T-helper 17 cell (primary cell): ENCODE measurements at places on chromosomes 2 and 18. TPM values are rescaled to one million over a fixed set of nuclear protein-coding genes. Genes with fewer than 3 reads are reported as not detected.

Gene RGPD4
- 0.39 TPM for total RNA-seq

Gene SULT1C4
- not detected for total RNA-seq

Gene HAAO
- 0.37 TPM for total RNA-seq

Gene ALPP
- 0.29 TPM for total RNA-seq

Gene FAM237A
- not detected for total RNA-seq

Gene CLEC4F
- total RNA-seq, result 0.15 TPM

Gene RELCH
- 49.0 TPM for total RNA-seq

Gene TMEM198
- total RNA-seq, result 0.42 TPM

Gene TANC1
- 2.6 TPM for total RNA-seq

Gene KIF1A
- 0.18 TPM for total RNA-seq

Gene INHBB
- total RNA-seq, result not detected

GRCh38 chr2:40955042-40955441, 503.2 kb upstream of the SLC8A1 start:
- DNase-seq, result no peak

DNA sequence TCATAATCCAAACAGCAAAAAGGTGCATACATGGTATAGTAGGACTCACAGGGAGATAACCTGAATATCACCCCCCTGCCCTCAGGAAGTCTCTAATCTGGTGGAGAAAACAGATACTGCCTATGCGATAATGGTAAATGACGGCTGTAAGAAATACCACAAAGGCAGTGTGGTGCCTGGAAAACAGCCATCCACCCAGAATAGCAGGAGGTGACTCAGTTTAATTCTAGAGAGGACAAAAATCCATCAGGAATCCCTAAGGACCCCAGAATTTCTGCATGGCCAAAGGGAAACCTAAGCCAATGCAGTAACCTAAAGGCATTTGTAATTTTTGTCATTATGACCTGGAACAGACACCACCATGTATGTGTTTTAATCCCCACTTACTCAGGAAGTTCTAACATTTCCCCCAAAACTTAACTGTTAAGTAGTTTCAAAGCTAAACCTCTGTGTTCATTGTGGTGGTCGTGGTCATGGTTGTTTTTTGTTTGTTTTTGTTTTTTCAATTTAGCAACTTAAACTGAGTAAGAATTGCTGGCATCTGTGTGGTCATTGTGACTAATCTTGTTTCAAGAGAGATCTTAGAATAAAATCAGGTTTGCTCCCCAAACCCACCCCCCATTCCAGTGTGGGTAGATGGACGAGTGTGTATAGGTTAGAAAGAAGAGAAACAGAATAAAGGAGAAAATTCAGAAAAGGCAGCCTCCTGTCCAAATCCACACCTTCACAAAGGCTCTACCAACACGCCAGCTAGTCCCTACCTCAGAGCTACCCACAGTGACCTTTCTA, 121.5 kb upstream of the CDCA7 start:
- DNase-seq, result no peak

GRCh38 chr2:39154944-39155343, 34.1 kb upstream of the SOS1 start:
- DNase-seq, result no peak

DNA sequence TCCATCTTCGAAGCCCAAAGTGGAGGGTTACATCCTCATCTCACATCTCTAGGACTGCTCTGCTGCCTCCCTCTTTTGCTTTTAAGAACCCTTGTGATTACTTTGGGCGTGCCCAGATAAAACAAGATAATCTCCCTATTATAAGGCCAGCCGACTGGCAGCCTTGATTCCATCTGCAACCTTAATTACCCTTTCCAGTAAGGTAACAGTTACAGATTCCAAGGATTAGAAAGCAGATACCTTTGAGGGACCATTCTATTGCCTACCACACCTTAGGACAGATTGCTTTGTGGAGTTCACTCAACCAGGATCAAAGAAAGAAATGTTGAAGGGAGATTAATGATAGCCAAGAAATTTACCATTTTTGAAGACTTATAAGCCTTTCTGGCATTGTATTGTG, 250.8 kb upstream of the ACVR2A start:
- DNase-seq, result no peak

DNA sequence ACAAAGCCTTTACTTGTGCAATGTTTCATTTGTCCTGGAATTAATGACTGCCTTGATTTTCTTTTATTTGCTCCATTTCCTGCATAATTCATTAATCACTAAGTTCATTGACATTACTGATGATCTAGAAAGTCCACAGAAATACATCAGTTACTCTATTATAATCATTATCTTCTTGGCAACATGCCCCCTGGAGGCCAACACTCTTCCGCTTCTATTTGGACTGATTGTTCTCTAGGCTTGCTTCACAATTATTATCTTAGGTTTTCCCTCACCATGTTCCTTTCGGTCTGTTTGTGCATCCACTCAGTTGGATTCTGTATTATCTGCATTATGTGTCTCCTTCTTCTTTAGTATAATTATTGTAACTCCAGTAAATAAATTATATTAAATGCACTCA, 461.0 kb upstream of the CDH2 start:
- DNase-seq, result no peak

DNA sequence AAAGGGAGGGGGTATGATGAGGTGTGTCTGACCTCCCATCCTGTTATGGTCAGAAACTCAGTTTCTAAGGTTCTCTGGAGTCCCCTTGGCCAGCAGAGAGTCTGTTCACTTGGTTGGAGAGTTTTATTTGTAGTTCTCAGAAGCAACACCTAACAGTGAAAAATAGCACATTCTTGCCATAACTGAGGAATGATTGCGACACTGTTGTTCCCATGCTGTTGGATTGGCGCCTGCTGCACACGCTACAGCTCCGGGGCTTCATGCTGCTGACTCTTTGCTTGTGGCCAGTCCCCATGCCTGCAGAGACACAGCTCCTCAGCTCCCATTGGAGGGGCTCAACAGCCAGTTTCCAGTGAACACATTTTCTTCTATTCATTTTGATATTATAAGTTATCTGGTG, 42.1 kb downstream of the TPGS2 start:
- no peak for DNase-seq

GRCh38 chr2:106053116-106053515, 141.0 kb downstream of the UXS1 start:
- DNase-seq, result no peak

DNA sequence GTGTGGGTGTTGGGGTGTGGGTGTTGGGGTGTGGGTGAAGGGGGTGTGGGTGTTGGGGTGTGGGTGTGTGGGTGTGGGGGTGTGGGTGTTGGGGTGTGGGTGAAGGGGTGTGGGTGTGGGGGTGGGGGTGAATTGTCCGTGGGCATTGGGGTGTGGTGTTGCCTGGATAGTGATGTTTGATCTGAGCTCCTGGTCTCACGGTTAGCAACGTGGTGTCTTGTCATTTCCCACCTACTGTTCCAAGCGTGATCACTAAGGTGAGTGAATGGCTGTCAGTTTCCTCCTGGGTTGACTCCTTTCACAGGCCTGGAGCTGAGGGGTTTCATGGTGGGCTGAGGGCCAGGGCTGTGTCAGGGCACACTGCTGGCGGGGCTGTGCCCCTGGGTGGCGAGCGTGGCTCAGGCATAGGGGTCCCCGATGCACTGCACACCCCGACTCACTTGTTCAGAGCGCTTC, 27.2 kb downstream of the RTP5 start:
- no peak for DNase-seq

GRCh38 chr2:68762100-68762499, 27.5 kb downstream of the ARHGAP25 start:
- DNase-seq, result no peak

DNA sequence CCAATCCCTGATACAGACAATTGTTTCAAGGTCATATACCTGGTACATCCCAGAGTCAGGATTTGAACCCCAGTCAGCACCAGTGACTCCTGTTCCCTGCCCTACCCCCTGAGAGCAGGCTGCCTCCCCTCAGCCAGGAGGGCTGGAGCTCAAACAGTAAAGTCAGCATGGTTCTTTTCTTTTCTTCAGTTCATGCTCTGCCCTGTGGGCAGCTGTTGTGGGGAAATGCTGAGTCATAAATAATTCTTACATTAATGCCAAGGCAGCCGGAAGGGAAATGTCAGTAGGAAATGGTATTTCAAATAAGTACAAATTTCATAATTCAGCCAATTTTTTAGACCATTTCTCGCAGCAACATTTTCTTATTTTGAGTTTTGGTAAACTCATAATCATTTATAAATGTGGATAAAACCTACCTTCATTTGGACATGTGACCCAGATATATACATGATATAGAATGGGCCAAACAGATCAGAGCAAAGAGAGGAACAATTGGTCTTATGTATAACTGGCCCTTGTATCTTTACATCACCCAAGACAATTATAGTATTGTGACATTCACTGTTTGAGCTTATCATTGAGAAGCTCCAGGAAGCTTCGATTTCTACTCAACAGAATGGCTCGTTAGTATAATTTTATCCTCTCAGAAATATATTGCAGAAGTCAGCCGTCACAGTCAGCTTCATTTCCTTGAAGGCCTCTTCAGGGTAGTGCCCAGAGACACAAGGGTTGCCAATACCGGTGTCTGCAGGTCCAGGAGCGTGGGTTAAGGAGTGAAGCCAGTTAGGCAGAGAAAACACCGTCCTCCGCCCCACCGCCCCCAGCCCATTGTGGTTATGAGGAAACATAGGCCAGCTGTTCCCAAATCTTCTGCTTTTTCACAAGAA, 28.0 kb upstream of the SCYGR1 start:
- DNase-seq, result no peak

- DNase-seq, result no peak
These were observed 203.3 kb downstream of the NR4A2 start for GRCh38 chr2:156129227-156129626.

DNA sequence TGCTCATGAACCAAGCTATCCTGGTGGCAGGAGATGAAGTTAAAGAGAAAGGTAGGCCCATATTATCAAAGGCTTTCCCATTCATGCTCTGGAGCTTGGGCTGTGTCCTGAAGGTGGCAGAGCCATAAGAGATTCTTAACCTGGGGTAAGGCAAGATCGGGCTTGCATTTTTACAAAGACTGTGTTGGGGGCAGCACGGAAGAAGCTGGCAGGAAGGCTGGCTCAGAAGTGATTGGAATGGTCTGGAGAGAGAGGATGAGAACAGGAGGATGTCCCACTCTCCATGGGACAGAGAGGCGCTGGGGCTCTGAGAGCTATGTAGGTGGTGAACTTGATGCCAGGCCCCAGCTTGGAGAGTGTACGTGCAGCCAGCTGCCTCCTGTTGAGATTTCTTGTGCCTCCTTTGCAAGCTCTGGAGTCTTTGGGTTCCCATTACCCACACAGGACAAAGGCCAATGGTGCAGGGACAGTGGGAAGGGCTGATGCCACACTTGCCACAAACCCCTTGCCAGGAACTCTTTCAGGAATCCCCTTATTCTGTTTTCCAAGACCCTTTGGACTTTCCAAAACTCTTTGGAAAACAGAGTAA, 40.6 kb upstream of the FZD5 start:
- DNase-seq, result no peak

- no peak for DNase-seq
These were observed 51.7 kb downstream of the PDCL3 start for GRCh38 chr2:100614455-100615000.

GRCh38 chr2:215120401-215120800, 18.0 kb downstream of the ABCA12 start:
- DNase-seq, result no peak

DNA sequence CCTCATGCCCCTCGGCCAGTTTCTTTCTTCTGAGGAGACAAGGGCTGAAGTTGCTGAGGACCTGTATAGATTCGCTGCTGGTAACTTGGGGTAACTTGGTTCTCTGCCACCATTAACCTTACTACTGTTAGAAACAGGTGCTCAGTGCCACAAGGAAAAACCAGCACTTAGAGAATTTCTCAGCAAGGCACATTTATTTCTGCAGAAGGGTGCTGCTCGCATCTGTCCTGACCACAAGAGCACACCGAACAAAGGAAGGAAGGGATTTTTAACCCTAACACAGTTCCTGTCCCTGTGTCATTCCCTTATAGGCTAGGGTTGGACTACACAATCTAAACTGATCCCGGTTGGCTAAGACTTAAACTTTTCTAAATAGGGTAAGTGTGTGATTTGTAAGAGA, 154.1 kb downstream of the SOCS6 start:
- no peak for DNase-seq

- peak; percentile 12 for DNase-seq
These were observed at the start of gene EMILIN2 for GRCh38 chr18:2846636-2847316. EMILIN2 (plus strand) TSS chr18:2847006; CDS start chr18:2847189, 183 bp downstream.

GRCh38 chr2:95059656-95060370, 34.3 kb downstream of the MAL start:
- no peak for DNase-seq

DNA sequence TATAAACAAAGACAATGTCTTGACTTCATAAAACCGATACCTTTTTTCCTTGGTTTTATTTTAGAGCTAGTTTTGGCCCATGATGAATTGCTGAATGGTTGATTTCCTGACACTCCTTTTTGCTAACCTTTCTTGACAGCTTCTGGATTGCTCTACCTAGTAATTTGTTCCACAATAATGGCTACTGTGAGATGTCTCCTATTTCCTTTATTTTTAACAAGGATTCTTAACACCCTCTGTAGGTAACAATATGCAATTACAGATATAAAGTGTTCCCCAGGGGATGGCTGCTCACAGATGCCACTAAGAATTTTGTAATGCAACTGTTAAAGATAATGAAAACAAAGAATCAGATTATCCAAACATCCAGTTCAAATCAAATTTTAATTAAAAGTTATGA, 100.8 kb upstream of the ATP5MC3 start:
- DNase-seq, result no peak

DNA sequence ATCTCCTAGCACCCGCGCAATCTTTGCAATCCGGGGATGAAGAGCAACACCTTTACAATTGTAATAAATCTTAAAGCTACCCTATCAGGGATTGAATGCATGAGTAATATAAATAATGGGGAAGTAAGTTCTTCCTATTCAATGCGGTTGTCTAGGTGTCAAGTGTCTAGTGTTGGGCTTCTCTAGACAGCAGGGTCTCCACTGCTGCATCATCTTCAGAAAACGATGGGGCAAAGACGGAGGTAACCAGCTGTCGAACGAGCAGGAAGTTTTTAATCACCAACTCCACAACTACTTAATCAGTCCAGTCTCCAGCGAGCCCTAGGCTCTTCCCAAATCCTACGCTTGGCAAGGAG, 573 bp downstream of the STAM2 start:
- DNase-seq, result no peak
